ENCODE measurements at places on chromosomes 11 and 22. TPM values are rescaled to one million over a fixed set of nuclear protein-coding genes. Genes with fewer than 3 reads are reported as not detected.

The GLYAT gene
- polyA plus RNA-seq: not detected

- no peak for DNase-seq
Observed at GRCh38 chr22:36218648-36219193, 17.1 kb upstream of the APOL4 start.

DNA sequence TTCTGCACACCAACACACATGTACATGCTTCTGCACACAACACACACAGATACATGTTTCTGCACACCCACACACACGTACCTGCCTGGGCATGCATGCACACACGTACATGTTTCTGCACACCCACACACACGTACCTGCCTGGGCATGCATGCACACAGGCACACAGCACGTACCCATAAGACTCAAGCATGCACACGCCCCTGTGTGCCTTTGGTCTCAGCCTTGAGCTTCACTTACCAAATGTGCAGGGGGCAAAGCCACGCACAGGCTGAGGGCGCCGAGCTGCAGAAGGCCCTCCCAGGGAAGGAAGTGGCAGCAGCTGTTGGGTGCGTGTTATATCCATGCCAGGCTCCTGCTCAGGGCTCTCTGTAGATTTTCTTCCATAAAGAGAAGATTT, 34.7 kb upstream of the SMIM38 start:
- DNase-seq: peak; percentile 60

GRCh38 chr11:1925373-1926155, 6.1 kb downstream of the TNNT3 start:
- DNase-seq: no peak

GRCh38 chr22:23781065-23781464, 5.7 kb upstream of the SMARCB1 start:
- no peak for DNase-seq

The VPS11 gene
- 66.7 TPM for polyA plus RNA-seq

The ART1 gene
- not detected for polyA plus RNA-seq

GRCh38 chr11:34840736-34841386, 75.3 kb downstream of the APIP start:
- no peak for DNase-seq

- no peak for DNase-seq
Observed at GRCh38 chr11:14258221-14258935, 100.6 kb downstream of the RRAS2 start.

DNA sequence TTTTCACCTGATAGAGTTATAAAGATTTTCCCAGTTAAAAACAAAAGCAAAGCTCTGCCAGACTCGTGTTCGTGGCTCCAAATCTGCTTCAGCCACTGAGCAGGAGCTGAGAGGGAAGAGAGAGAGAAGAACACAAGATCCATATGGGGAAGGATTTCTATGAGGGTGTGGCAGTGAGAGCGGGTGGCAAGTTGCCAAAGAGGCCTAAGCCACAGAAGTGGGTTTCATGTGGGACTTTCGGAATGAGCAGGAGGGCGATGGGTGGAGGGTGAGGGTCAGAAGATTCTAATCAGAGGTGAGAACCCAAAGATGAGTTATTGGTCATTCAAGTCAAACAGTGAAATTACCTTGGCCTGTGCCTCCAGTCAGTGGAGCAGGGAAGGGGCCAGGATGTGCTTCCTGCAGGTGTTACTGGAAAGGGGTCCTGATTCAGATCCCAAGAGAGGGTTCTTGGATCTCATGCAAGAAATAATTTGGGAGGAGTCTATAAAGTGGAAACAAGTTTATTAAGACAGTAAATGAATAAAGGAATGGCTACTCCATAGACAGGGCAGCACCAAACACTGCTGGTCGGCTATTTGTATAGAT, 40.5 kb upstream of the TOP3B start:
- no peak for DNase-seq

- no peak for DNase-seq
Observed at GRCh38 chr11:114125531-114125930, 66.0 kb downstream of the ZBTB16 start.

The PHOX2A gene
- polyA plus RNA-seq: 0.33 TPM

GRCh38 chr11:113296447-113297205, 17.8 kb upstream of the TTC12 start:
- DNase-seq: no peak

DNA sequence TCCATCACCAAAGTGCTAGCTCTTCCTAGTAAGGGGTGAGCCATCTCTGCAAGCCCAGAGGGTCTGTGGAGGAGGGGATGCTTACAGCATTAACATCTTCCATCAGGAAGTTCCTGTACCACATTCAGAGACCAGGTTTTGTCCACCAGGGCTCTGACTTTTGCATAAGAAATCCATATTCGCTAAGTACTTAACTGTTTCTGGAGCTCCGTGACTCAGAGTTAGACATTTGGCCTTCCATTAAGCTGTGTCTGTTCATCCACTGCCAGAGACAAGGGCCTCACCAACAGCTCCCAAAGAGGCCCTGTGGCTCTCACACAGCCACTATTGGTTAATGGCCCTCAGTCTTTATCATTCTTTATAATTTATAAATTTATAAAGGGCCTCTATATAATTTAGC, 144.6 kb downstream of the ADAMTS15 start:
- DNase-seq: no peak

- DNase-seq: no peak
Observed at GRCh38 chr11:119120639-119121007, 757 bp upstream of the HINFP start.

GRCh38 chr11:120842195-120842594, 181.7 kb upstream of the TBCEL start:
- no peak for DNase-seq

GRCh38 chr11:45275828-45276227, 10.3 kb downstream of the SYT13 start:
- no peak for DNase-seq

The CLDN5 gene
- 18.1 TPM for polyA plus RNA-seq

The PVALB gene
- 2.8 TPM for polyA plus RNA-seq

DNA sequence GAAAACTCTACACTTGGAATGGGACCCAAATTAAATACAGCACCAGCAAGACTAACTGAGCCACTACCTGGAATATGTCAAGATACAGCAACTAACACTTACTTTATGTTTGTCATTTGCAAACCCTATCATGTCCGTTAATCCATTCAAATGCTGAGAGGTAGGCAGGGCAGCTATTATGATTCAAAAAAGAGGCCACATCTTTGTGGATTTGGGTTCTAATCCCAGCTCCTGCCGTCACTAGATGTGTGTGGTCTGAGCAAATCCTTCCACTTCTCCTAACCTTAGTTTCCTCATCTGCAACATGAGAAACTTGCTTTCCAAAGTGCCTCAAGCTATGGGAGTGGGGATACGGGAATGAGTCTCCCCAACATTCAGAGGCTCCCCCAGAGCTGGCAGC, 24.2 kb downstream of the FLI1 start:
- no peak for DNase-seq

DNA sequence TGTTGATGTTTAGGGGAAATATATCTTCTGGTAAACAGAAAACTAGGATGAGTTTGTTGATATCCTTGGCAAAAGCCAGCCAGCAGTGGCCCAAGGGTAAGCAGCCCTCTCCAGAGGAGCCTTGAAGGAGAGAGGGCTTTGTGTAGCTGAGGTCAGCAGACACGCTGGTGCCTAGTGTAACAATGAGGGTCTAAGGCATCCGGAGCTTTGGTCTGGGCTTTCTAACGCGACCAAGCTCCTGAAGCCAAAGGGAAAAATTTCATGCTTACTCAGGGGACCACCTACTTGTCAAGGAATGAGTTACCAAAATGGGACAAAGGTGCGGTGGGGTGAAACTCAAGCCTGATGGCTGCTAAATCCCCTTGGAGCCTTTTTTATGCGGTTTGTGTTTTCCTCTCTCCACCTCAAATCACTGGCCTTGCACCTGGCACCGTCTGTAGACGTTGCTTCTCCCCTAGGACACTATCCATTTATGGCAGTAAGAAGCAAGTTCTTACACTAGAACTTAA, 134.9 kb downstream of the DBX1 start:
- DNase-seq: no peak

DNA sequence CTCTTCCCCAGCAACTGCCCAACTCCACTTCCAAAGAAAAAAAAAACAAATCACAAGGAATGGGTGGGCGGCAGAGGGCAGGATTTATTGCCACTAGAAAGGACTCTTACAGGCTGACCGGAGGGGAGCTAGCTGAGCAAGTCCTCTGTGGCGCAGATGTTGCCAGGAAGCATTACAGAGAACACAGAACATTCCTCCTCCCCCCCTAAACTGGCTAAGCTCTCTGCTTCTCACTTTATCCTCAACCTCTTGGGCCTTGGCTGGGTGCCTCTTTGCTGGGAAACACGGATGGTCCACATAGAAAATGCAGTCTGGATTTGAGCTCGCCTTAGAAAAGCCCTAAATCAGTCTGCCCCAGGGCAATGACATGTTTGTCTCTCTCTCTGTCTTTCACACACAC, 12.6 kb upstream of the FJX1 start:
- no peak for DNase-seq

DNA sequence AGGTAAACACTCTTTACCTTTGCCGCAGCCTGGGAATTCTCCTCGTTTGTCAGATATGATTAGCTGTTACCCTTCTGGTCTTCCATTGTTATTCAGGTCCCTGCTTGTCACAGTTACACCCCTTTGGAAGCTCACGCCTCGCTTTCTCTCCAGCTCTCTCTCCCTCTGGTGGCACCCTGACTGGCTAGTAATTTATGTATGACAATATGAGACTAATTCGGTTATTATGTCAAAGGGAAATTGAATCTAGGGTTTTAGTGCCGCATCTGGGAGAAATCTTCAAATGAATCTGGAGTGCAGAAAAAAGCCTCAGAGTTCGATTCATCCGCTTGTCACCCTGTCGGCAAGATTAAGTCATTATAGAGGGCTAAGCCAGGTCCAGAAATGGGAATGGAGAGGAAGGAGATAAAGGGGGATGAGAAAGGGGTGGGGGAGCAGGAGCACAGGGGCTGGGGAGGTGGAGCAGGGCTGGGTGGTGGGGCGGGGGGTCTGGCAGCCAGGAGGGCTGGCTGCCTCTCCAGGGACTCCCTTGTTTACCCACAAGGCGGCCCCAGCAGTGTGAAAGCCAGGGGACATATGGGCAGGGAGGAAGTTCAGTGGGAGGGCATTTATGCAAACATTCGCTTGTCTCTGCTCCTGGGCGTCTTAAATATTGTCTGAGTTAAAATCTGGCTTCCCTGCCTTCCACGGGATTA, 179.0 kb upstream of the NECTIN1 start:
- peak; percentile 41 for DNase-seq

The PRR33 gene
- polyA plus RNA-seq: 0.20 TPM

The ALKBH8 gene
- 4.0 TPM for polyA plus RNA-seq

The CATSPERZ gene
- polyA plus RNA-seq: 0.09 TPM

- DNase-seq: no peak
Observed at GRCh38 chr11:13008061-13008435, 1.1 kb upstream of the RASSF10 start.

- DNase-seq: no peak
Observed at GRCh38 chr22:40056559-40056958, 61.8 kb downstream of the FAM83F start.

The KDM4E gene
- not detected for polyA plus RNA-seq

- no peak for DNase-seq
Observed at GRCh38 chr11:65026810-65027209, 429 bp upstream of the SNX15 start.

DNA sequence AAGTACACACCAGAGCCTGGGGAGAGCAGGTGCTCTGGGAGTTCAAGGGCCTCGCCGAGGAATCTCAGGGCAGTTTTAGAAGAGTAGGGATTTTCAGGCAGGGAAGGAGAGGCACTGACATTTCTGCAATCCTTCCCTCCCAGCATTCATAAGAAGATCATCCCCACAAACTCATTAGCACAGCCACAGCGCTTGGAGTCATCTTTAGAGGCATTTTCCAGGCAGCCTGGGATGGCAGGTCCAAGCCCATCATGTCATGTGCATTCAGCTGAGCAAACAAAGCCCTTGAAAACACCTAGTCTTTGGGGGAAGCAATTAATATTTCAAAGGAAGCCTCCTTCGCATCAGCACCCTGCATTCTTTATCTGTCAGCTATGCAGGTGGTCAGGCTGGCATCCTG, 43.8 kb downstream of the MAP6 start:
- DNase-seq: no peak

The UPK3A gene
- polyA plus RNA-seq: 2.4 TPM

GRCh38 chr11:27648840-27649239, 51.4 kb downstream of the BDNF start:
- no peak for DNase-seq

GRCh38 chr11:33997584-33998251, 53.8 kb upstream of the CAPRIN1 start:
- no peak for DNase-seq

DNA sequence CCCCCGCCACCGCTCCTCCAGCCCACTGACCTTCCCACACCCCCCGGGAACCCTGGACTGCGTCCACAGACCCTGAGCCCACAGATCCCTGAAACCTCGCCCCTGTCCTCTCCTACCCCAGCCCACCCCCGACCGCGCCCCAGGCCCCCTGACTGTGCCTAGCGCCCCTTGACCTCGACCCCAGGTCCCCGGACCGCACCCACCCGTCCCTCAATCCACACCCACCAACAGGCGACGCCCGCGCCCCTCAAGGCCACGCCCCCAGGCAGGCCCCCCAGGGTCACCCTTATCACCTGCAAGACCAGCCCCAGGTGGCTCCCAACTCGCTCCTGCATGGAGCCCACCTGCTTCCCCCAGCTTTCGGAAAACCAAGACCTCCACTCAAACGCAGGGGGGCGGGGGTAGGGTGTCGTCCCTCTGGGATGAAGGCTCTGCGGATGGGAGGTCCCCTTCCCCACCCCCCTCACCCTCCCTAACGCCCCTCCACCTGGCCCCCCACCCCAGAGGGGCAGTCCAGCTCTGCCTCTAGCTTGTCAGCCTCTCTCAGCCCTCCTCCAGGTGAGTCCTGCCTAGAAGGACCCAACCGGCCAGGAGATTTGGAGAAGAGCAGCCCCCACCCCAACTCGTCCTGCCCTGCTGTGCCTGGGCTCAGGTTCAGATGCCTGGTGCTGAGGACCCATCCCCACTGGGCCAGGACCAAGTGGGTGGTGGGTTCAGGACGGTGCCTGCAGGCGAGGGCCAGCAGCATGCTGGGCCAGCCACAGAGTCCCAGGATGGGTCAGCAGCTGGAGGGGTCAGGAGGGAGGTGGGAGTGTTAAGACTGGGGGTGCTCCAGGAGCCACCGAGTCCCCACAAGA, 3.1 kb upstream of the IL17REL start:
- peak; percentile 63 for DNase-seq

The DGAT2 gene
- 3.5 TPM for polyA plus RNA-seq

GRCh38 chr11:45773786-45774655, 30.9 kb upstream of the SLC35C1 start:
- no peak for DNase-seq

DNA sequence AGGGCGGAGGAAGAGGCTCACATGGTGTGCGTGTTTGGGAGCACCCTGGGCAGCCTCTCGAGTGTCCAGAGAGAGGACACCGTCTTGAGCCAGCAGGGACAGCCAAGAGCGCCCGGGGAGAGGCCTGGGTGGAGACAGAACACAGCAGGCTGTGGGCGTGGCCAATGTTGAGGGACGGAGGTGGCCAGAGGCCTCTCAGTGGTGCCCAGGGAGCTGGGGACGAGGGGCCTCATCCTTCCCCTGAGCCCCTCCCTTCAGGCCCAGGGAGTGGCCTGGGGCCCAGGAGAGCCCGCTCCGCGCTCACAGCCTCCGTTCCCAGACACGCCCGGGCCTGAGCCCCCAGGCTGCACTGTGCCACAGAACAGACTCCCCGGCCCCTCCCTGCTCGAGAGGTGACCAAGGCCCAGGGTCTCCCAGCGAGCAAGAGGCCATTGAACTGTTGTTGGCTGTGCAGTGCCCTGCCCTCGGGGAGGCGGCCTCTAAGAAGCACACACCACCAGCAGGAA, 48.4 kb downstream of the CDKN1C start:
- DNase-seq: no peak
